ENCODE measurements at places on chromosomes 12 and 14.

- DNase-seq = no peak
These were observed 40.8 kb downstream of the NDUFA12 start for GRCh38 chr12:94962670-94963069.

DNA sequence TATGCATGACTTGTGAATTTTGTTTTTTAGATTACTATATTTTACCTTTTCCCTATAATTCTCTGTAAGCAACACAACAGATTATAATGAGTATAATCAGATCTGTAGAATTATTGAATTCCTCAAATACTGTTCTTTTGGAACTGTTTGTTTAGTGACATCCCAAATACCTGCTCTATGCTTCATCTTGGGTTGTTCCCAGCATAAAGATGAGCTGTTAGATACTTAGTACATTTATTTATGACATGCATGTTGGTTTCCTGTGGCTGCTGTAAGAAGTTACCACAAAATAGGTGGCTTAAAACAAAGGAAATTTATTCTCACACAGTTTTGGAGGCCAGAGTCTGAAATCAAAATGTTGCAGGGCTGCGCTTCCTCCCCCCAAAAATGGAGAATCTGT lies 78.4 kb downstream of the PTPRR start:
- no peak for DNase-seq

- no peak for DNase-seq
These were observed 20.1 kb downstream of the BICD1 start for GRCh38 chr12:32126720-32127119.

DNA sequence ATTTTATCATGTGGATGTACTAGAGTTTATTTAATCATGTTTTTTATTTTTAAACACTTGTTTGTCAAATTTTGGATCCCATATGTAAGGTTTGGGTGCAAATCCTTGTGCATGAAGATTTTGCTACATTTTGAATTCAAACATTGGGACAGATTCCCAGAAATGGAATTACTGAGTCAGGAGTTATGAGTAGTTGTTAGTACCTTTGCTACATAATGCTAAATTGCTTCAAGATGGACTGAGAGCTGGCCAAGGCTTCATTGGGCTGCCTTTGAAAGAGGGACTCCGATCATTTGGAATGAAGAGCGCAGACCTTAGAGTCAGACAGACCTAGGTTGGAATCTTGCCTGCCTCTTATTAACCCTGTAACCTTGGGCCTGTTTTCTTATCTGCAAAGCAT lies 154.9 kb upstream of the PWP1 start:
- DNase-seq = no peak

- DNase-seq = no peak
These were observed 254.2 kb downstream of the ACSS3 start for GRCh38 chr12:81332054-81332453.

DNA sequence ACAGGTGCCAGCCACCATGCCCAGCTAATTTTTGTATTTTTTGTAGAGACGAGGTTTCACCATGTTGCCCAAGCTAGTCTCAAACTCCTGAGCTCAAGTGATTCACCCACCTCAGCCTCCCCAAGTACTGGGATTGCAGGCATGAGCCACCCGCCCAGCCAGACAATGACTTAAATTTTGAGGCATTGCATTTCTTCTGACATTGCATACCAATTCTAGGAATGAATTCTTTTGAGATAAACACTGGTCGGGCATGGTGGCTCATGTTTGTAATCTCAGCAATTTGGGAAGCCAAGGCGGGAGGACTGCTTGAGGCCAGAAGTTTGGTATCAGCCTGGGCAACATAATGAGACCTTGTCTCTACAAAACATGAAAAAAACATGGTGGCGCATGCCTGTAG lies 2.5 kb upstream of the CELA1 start:
- no peak for DNase-seq

- no peak for DNase-seq
These were observed 3.5 kb downstream of the SLC35E3 start for GRCh38 chr12:68749443-68749842.

GRCh38 chr12:75959060-75959459 lies 72.5 kb downstream of the PHLDA1 start:
- no peak for DNase-seq

DNA sequence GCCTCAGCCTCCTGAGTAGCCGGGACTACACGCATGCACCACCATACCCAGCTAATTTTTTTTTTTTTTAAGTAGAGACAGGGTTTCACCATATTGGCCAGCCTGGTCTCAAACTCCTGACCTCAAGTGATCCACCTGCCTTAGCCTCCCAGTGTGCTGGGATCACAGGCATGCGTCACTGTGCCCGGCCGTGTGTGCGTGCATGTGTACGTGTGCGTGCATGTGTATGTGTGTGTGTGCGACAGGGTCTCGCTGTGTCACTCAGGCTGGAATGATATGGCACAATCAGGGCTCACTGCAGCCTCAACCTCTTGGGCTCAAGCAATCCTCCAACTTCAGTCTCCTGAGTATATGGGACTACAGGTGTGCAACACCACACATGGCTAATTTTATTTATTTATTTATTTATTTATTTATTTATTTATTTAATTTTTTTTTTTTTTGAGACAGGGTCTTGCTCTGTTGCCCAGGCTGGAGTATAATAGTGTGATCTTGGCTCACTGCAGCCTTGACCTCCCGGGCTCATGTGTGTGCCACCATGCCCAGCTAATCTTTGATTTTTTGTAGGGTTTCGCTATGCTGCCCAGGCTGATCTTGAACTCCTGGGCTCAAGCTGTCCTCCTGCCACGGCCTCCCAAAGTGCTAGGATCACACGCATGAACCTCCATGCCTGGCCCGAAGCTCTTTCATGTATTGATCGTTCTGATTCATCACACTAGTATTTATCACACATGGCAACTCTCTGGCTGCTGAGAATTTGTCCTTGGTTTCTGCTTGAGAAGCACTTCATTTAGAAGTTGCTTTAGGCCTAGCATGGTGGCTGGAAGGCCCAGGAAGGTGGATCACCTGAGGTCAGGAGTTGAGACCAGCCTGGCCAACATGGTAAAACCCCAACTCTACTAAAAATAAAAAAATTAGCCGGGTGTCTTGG lies 35.9 kb upstream of the CLIP1 start:
- DNase-seq = no peak

Measured in HuH-7.5 (cell line).